ENCODE measurements at places on chromosomes 3 and 15.

DNA sequence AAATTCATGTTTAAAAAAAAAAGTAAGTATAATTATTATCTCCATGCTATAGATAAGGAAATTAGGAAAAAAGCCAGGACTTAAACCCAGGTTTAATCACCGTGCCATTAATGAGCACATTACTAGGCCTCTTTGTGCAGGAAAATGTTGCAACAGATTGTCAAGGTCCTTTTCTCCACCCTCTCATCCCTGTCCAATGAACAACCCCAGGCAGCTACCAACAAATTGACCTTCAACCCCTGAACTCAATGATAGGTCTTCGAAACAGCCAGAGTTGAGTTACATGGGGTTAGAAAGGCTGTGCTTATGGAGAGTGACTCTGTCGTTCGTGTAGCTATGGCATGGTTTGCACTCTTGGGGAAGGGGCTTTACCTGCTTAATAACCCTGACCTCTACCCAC, 84.2 kb upstream of the CTNNB1 start:
- DNase-seq, result no peak

DNA sequence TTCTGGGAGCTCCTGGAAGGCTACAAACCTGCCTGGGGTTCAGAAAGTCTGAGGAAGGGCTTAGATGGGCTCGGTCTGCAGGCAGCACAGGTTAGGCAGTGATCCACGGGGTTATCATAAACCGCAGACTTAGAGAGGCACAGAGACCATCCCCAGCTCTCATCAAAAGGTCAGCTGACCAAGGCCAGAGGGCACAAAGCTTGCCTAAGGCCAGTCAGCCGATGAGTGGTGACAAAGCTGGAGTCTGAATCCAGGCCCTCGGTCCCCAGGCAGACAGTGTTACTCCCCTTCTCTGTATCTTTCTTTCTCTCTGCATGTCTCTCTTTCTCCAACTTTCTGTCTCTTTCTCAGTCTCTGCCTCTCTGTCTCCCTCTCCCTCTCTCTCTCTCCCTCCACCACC, 56.5 kb downstream of the ADCY5 start:
- DNase-seq, result no peak

GRCh38 chr15:88987591-88987933, 74.4 kb upstream of the MFGE8 start:
- DNase-seq, result no peak

DNA sequence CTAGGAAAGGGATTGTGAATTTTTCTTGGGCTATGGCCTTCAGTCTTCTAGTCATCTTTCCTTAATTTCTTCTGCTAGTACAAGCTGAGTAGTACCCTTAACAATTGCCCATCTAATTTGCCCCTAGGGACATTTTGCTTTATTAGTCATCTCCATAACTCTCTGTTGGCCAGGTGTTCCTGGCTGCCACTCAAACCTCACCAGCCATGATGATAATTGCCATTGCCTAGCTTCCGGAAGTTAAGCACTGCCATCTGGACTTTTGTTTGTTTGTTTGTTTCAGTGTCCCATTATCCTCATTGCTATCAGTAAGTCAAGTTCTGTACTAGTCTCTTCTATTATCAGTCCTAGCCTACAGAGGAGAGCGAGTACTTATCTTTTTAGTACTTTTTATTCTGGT, 36.6 kb upstream of the UBL7 start:
- no peak for DNase-seq

- peak; percentile 50 for DNase-seq
Observed at GRCh38 chr15:85667491-85668424, 127.0 kb downstream of the KLHL25 start.

DNA sequence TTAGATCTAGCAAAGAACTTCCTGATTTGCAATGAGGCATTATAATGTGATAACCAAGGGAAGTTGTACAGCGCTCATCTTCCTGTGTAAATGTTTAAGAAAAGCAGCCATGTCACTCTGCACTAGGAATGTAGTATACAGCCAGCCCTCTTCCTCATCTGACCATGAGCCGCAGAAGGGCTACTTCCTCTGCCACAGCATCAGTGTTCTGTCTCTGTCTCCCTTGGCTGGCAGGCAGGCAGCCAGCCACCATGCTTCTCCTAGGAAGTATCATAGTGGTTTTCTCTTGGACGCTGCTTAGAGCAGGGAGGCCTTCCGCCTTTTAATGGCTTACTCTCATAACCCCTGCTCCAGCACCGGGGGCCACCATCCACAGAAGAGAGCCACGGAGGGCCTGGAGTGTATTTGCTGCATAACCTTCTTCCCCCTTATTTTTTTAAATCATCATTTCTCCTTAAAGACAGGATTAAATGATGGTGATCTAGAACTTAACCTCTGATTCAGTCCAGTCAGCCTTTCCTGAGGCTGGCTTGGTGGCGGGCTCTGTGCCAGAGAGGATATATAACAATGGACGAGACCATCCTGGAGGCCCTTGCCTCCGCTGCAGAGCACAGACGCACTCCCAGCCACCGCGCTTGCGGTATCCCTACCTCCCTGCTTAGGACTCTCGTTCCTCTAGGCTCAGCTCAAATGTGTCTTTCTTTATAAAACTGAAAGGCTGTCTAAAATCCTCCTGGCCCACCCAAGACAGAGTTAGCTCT, 57.3 kb upstream of the PLXNA1 start:
- DNase-seq, result no peak

- no peak for DNase-seq
Observed at GRCh38 chr3:31008994-31009393, 114.5 kb upstream of the GADL1 start.

DNA sequence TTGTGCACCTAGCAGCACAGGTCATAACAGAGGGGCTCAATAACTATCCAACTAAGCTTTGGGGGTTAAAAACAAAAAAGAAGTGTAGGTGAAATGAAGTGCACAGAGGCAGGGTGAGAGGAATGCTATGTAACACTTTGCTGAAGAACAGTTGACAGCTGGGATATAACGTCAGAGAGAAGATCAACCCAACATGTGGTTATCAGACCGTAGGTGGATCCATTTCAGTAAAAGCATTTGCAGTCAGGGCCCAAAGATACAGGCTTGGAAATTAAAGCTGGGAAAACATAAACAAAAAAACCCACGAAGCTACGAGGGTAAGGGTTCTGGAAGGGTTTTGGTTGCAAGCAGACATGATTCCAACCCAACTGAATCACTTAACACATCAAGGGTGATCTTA, 377.5 kb upstream of the NR2F2 start:
- no peak for DNase-seq

DNA sequence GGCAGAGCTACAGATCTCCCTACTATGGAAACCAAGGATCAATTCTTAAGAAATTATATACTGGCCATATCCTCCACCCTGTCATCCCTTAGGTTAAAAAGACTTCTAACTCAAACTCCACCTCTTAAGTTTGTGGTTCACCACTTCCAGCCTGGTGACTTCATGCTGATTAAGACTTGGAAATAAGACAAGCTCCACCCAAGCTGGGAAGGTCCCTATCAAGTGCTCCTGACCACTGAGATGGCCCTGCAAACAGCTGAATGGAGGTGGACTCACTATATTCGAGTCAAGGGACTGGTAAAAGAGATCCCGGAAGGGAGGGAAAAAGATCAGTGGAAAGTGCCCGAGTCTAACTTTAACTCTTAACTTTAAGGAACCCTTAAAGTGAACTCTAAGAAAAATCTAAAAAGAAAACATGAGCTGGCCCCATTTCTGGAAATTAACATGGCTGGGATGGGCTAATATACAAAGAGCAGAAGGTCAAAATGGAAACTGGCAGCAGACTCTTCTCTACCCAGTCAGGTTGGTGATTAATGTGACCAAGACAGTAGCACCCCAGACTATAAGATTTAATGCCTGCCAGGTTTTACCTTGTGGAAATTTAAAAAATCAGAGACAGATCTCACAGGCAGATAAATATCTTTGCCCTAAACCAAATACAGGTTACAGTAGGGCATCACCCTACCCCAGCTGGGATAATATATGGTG, 43.9 kb downstream of the PPCDC start:
- no peak for DNase-seq

DNA sequence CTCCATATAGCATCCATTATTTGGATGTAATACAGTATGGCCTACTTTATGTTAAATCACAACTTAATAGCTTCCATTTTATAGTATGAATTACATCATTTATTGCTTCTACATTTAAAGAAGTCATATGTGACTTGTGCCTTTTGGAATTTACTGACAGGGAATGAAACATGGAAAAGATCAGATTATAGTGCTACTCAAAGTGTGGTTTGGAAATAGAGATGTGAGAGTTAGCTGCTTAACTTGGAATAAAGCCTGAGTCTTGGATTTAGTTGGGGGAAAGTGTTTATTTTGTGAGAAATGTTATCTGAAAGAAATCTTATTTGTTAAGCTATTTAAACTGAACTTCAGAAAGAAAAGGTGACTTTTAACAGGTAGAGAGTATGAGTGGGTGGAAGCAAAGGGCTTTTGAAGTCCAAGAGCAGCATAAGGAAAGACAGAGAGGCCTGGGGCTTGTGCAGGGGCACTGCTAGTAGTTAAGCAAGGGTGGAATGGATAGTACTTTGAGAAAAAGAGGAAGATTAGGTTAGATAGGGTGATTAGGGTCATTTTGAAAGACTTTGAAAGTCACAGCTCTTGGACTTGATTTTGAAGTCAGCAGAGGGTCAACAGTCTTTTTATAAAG, 60.5 kb downstream of the SLMAP start:
- no peak for DNase-seq

GRCh38 chr3:128066114-128066513, 13.9 kb downstream of the SEC61A1 start:
- no peak for DNase-seq

DNA sequence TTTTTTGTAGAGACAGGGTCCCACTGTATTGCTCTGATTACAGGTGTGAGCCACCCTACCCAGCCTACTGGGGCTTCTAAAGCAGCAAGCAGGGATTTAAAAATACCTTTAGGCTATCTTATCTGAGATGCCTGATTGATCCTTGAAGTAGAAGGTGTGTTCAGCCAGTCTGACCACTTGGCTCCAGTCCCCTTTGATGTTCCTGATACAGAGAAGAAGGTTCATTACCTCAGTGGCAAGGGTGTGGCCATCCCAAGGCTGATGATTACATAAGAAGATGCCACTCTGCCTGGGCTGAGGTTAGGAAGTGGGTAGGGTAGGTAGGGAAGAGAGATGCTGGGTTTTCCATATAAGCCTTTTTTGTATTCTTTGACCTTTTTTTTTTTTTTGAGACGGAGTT, 11.2 kb upstream of the DCAF1 start:
- DNase-seq, result no peak

DNA sequence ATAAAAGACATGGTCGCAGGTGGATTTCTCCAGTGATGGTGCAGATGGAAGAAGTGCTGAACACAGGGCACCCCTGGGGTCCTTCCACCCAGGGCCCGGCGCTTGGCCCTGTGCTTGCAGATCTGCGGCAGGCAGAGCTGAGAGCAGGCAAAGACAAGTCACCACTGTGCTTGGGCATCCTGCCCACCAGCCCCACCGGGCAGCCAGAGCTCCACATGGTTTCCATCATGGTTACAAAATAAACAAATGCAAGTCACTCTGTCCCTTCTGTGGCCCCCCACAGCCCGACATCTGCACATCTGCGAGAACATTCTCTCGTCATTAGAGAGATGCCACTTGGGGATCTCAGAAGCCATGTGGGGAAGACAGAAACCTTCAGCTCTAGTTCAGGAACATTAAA, 37.6 kb upstream of the SFMBT1 start:
- no peak for DNase-seq

GRCh38 chr3:87127281-87127680, 99.8 kb upstream of the CHMP2B start:
- DNase-seq, result no peak

GRCh38 chr3:194100856-194101390, 35.0 kb upstream of the HES1 start:
- no peak for DNase-seq

GRCh38 chr3:190127797-190128196, 7.1 kb upstream of the P3H2 start:
- no peak for DNase-seq

DNA sequence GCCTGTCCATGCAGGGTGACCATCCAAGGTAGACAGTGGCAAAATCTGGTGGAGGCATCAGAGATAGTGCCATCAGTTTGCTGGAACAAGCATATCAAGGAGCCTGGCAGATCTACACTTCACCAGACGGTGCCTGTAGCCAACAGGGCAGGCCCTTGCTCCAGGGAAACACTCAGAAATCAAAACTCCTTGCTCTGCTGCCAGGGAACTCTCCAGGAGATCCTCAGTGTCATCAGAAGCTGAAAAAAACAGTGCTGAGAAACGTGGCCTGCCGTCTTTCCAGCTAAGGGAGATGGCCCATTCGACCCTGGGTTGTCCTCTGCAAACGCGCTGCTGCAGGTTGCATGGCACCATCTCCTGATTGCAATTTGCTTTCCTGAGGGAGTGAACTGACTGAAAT, 30.5 kb upstream of the ATP13A3 start:
- no peak for DNase-seq

- no peak for DNase-seq
Observed at GRCh38 chr15:85141726-85142125, 160.1 kb downstream of the PDE8A start.

- no peak for DNase-seq
Observed at GRCh38 chr15:60961541-60962485, 267.3 kb downstream of the RORA start.

GRCh38 chr3:14876921-14877333, 58.2 kb downstream of the FGD5 start:
- no peak for DNase-seq

DNA sequence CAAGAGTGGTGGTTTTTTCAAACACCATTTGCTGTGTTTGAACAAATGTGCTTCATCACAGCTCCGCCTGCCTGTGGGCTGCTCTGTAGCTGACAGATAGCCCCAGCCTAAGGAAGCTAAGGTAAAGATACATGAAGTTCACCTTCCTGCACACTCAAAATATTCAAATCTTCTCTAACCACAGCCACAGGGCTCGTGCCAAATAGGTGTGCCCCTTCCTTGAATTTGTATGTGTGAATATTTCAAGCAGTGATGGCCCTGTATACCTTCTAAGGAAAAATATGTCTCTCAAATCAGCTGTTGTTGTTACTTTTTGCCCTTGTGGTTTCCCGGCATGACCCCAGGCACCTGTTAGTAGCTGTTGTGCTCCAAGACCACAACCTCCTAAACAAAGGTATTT, 92.8 kb downstream of the CCNL1 start:
- DNase-seq, result no peak

- no peak for DNase-seq
Observed at GRCh38 chr15:39706206-39706605, 76.4 kb downstream of the FSIP1 start.

GRCh38 chr15:99951511-99951910, 218.3 kb upstream of the LYSMD4 start:
- DNase-seq, result no peak

DNA sequence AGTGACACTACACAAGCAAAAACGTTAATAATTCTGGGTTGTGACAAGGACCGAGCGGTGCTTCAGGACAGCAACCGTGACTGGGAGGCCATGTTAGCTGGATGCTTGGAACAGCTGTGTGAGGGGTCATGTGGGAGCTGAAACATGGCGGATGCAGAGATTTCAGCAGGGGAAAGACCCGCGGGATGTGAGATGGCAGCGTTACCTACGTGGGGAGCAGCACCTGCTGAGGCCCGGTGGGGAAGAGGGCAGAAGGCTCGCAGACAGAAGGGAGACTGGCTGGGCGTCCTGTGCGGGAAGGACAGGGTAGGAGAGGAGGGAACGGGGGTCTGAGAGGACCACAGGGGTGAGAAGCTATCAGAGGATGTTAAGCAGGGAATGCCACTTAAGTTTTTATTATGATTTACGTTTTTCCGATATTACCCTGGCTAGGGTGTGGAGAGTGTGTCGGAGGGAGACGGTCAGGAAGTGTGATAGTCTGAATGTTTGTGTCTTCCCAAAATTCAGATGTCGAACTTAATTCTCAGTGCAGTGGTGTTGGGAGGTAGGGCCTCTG, 228.8 kb upstream of the LYSMD4 start:
- DNase-seq, result no peak
